ENCODE measurements at places on chromosomes 6 and 20. TPM values are rescaled to one million over a fixed set of nuclear protein-coding genes. Genes with fewer than 3 reads are reported as not detected.

F13A1 gene
- total RNA-seq: not detected

OLIG3 gene
- not detected for total RNA-seq

RWDD2A gene
- 1.6 TPM for total RNA-seq

BPI gene
- total RNA-seq: not detected

SRC gene
- total RNA-seq: 139 TPM

OTOR gene
- total RNA-seq: not detected

Data from A549 treated with CORT108297 at 1 μM for 4 hours (cell line).